Effector memory CD8-positive, alpha-beta T cell (primary cell): ENCODE measurements at places on chromosomes 13 and 19.
A peak's percentile ranks its signal among the peaks of the same experiment; 100 is the strongest.

DNA sequence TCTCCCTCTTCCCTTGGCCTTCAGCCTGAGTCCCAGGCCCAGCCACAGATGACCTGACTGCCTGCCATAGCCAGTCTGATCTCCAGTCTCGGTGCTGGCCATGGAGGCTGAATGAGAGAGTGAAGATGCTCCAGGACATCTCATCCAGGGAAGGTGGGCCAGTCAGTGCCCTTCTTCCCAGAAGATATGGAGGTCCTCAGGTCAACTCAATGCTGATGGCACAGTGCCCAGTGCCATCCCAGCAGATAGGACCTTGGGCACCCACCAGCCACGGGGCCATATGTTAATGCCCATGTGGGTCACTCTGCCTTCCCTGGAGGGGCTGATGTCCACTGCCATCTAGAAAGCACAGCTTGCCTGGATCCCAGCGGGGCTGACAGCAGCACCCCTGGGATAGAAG, 7.2 kb downstream of the VSTM2B start:
- no peak for DNase-seq

GRCh38 chr19:30269638-30270037, 102.5 kb upstream of the ZNF536 start:
- no peak for DNase-seq

GRCh38 chr19:5126498-5127223, 157.7 kb downstream of the KDM4B start:
- DNase-seq: no peak

DNA sequence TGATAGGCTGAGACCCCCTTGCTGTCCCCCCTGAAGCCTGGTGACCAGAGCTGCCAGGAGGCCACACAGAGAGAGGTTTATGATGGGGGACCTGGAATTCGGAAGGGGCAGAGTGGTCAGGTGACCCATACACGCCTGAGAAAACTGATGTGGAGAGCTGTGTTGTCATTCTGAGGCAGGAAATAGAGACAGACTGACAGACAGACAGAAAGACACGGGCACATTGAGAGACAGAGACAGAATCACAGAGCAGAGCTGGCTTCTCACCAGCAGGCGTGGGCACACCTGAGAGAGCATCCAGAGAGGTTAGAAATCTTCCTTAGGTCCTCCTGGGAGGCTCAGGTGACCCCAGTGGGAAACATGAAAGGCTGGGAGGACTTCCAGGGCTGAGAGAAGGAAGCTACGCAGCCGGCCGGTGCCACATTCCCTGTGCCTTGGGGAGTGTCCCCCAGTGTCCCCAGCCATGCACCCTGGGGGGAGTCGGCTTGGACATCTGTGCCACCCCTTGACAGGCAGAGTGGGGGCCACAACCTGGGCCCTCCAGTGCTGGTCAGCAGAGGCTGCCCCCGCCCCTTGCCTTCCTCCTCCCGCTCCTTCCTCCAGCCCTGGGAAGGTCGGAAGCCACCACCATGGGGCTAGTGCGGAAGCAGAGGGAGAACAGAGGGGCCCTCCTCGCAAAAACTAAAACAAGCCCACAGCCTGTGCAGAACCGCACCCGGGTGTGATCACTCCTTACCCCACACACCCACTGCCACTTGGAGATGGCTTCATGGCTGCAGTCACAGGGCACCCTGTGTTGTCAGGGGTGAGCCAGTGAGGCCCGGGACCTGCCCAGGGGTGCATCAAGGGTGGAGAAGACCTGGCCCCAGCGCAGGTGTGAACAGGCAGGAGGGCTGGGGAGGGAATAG, 2.2 kb downstream of the FFAR1 start:
- no peak for DNase-seq

GRCh38 chr13:107119989-107120881, 552.3 kb upstream of the ARGLU1 start:
- no peak for DNase-seq

- DNase-seq: no peak
These were observed 8.9 kb downstream of the IGFL3 start for GRCh38 chr19:46115396-46116106.

GRCh38 chr13:101003566-101003965, 329.0 kb upstream of the TMTC4 start:
- DNase-seq: no peak

DNA sequence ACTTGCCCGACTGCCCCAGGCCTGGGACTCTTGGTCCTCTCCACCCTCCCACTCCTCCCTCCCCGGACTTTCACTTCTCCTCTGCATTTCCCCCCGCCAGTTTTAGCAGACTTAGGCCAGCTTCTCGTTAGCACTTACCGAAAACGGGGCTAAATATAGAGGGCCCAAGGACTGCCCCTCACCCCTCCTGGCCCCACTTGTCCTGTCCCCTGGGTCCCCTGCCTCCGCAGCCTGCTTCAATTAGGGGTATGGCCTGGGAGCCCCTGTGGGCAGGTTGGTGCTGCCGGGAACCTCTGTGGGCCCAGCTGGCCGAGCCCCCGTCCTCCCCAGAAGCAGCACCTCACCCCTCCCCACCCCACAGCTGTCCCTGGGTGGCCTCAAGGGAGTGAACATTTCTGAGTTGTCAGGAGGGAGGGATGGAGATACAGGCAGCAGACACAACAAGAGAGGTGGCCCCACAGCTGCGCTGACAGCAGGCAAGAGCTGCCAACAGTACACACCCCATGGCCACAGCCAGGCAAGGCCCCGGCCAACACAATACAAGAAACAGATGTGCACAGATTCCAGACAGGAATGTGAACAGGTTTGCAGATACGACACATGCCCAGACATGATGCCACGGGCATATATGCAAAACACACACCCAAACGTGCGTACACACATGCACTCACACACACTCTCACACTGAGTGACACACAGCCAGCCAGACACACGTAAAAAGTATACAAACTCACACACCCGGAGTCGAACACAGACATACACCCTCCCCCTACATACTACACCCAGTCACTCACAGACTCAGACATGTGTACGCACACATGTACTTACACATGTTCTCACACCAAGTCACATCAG, 2.6 kb downstream of the POU2F2 start:
- no peak for DNase-seq

DNA sequence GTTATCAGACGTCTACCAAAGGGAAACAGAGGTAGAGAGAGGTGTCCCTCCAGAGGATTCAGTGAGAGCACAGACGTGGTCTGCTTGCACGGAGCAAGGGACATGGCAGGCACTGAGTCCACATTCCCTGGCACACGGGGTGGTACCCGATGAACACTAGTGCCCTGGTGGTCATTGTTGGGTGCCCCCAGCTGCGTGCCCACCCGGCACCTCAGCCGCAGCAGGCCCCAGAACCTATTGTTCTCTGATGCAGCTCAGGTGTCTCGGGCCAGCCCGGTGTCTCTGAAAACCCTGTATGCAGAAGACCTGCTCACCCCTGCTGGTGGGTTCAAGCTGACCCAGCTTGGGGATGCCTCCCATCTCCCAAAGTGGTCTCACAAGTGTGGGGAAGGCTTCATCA, 11.9 kb downstream of the SUGP1 start:
- no peak for DNase-seq

GRCh38 chr13:53066411-53066810, 37.8 kb downstream of the OLFM4 start:
- DNase-seq: no peak

- DNase-seq: peak; percentile 27
These were observed at the start of gene GSX1 for GRCh38 chr13:27792393-27793218. Gene GSX1 (plus strand): TSS chr13:27792483. CDS start chr13:27792691, 208 bp downstream.

GRCh38 chr13:102970542-102970941, 95.7 kb downstream of the SLC10A2 start:
- no peak for DNase-seq

DNA sequence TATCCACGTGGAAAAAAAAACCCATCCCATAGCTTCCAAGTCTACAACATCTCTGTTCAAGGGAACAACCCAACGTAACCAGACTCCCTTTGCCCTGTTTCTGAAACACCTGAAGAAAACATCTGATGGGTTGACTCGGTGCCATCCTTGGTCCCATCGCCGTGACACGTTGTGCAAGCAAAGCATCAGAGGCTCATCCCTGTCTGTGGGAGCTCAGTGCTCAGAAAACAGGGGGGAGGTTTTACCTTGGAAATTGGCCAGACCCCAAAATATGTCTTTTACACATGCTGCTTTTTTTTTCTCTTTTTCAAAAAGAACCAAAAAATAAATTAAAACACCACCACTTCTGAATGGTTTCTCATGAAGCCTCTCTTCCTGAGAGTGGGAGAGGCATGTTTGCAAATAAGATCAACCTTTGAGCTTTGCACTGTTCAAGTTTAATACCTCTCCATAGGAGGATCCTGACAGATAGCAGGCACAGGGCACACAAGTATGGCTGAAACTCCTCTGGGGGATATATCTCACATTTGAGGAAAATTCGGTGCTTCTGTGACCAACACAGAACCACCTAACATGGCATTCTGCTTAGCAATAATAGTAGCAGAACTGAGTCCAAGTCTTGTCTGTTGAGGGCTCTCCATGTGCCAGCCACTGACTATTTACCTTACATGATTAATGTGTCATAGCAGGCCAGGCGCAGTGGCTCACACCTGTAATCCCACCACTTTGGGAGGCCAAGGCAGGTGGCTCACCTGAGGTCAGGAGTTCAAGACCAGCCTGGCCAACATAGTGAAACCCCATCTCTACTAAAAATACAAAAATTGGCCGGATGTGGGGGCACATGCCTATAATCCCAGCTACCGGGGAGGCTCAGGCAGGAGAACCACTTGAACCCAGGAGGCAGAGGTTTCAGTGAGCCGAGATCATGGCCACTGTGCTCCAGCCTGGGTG, 7.0 kb upstream of the PVR start:
- no peak for DNase-seq

DNA sequence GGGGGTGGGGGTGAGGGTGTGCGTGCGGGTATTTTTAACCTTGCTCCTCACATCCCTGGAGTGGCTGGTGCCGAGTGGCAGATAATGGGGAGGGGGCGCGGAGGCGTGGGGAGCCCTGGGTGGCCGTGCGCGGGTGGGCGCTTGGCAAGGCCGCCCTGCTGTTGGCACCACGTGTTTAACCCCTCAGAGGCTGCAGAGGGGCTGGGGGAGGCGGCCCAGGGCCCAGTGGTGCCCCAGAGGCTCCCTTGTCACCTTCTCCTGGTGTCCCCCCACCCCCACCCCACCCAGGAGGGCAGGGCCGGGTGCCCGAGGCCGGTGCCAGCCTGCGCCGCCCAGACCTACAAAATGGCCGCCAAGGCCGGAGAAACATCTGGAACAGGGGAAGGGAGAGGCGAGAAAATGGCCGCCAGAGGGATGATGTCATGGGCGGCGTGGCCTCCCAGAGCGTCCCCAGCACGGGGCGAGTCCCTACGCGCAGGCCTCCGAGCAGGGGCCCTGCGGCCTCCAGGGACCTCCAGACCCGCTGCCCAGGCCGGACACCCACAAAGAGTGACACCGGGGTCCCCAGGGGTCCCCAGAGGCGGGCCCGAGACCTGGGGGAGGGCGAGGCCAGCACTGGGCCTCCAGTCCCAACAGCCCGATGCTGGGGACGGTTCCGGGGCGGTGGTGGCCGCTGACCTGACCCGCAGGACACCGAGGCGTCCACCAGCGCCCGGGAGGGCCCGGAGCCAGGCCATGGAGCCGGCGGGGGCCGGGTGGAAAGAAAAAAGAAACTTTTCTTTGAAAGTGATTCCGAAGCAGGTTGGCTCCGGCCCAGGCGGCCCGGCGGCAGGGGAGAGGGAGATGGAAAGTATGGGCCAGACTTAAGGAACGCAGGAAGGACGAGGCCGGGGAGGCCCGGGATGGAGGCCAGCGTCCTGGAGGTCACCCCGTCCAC, 38.2 kb downstream of the NFIC start:
- DNase-seq: no peak

- no peak for DNase-seq
These were observed 120.0 kb downstream of the ITGBL1 start for GRCh38 chr13:101572456-101572855.

GRCh38 chr19:48344892-48345291, 18.8 kb downstream of the TMEM143 start:
- DNase-seq: no peak

GRCh38 chr19:9914315-9915207, 21.8 kb downstream of the OLFM2 start:
- peak; percentile 78 for DNase-seq

DNA sequence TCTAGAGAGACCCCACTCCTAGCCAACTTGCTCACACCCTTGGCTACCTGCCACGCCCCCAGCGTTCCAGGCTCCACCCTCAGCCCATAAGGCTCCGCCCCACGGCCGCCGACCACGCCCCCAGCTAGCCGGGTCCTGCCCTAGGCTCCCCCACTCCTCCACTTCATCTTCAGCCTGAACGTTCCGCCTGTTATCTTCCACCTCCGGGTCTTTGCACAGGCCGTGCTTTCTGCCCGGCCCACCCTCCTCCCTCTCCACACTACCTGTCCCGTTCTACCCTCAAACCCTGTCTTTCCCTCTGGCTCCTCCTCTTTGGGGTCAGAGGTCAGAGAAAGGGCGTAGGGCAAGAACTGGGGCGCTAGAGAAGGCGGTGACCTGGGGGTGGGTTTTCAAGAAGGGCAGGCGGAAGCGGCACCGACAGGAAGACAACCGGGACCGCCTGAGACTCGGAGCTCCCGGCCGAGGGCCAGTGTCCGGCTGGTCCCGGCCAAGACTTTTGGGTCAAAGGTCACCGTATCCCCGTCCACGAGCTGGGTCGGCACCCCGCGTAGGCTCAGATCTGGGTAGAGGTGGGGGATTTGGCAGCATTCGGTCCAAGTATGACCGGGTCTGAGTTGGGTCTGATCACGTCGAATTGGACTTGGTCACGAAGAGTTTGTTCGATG, 2.2 kb downstream of the PDE4C start:
- DNase-seq: peak; percentile 25

GRCh38 chr19:56097776-56098175, 23.3 kb downstream of the ZNF787 start:
- no peak for DNase-seq

GRCh38 chr19:8224394-8225145, 15.4 kb downstream of the CERS4 start:
- DNase-seq: no peak

DNA sequence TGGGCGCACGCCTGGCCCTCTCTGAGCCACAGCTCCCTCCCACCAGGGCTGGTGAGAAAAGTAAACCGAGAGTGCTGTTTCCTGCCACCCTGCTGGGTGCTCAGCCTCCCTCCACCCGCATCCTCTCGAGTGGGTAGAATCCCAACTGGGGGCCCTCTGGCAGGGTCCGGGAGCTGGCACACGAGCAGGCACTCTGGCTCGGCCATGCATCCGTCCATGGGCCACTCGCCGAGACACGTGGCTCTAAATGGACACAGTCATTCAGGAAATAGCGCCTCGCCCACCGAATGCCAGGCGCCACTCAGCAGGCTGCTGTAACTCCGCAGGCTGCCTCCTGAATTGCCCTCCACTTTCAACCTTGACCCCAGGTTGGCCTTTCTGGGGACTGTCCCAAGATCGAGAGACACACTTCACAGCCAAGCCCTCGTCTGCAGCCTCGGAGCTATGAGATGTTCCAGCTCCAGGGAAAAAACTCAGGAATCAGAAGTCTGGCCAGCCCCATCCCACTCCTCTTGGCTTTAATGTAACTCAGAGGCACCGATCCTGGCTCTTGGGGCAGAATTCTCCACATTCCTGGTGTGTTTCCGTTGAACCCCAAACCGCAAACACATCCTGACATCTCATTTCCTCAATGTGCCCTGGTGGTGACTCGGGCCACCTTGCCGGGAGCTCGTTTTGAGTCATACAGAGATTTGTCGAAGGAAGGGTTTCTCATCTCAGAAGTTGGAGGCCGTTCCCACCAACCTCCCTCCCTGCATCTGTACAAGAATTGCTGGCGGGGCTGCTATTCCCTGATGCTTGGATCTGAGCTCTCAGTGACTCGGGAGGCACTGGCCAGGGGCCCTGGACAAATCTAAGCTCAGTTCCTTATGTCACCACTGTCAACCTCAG, 14.1 kb downstream of the KLF2 start:
- DNase-seq: peak; percentile 50
